Sciatic nerve (tissue), 2 donors: ENCODE measurements at places on chromosomes 7 and 10. TPM values are rescaled to one million over a fixed set of nuclear protein-coding genes. Genes with fewer than 3 reads are reported as not detected.
A peak's percentile ranks its signal among the peaks of the same experiment; 100 is the strongest.

GRCh38 chr7:72325561-72325960, 86.6 kb downstream of the CALN1 start:
- no peak for DNase-seq

DNA sequence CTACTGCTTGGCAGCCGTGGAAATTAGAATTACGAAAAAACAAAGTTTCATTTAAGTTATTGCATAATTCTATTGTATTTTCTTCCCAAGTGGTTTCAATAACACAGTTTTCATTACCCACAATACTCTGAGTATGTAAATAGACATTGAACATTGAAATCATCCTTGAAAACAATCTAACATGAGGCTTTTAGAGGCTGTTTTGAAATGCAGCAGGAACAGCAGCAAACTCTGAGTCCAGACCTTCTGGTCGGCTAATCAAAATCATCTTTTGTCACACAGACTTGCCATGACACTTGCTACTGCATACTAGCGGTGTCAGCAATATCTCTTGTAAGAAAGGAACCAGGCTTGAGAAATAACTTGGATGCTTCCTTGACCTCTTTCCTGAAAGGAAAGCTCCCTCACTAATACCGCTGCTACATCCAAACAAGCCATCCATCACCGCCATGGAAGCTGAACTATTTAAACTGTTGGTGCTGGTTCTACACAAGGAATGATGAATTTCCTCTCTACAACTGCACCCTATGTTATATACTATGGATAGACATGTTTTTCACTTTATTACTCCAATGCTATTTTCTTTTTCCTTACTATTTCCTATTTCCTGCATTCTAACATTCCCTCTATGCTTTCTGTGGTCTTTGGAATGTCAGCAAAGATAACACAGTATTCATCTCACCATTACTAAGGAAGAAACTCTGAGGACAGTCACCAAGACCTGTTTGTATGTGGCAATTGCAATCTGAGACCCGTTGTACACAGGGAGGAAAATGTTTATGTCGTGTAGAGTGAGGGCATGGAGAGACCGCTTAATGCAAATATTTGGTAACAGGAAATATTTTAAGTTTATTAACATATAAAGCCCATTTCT, 130.8 kb downstream of the ITGA8 start:
- DNase-seq = no peak

DNA sequence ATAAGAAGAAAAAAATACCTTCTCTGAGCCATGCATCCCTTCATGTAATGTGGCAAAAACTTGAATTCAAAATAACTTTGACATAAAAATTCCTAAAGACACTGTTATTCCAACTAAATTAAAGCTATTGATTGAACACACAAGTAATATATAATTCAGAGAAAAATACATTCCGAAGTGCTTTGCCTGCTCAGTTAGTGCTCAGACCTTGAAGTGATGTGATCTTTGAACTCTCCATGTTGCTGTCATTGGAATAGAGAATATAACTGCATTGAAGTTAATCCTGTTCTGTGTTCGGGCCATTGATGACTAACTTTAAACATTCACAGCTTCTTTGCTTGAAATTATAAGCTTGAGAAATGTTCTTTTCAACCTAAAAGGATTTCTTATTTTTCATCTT, 114.0 kb upstream of the IFRD1 start:
- no peak for DNase-seq

ATOH7 gene
- total RNA-seq = 0.22 TPM

- DNase-seq = peak; percentile 76
These were observed 41.9 kb downstream of the ENO4 start for GRCh38 chr10:116891208-116891607.

- DNase-seq = peak; percentile 78
These were observed 15.6 kb downstream of the SHH start for GRCh38 chr7:155796381-155797261.

- DNase-seq = peak; percentile 82
These were observed 34.0 kb downstream of the DNAJB12 start for GRCh38 chr10:72320676-72321247.

DNA sequence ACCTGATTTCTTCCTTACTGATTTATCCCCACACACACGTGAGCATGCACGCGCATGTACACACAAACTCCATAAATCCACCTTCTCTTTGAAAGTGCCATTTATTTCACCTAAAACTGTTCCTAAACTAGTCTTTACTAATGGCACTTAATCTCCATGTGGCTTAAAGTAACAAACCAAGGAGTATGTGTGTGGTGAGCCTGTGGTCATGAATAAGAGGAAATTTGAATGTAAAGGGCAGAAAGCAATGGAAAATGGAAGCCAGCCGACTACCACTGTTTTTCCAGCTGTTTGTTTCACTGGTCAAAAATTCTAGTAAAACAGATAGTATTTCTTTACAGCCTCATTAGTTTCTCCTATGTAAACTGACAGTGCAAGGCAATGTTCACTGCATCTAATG, 23.8 kb downstream of the SEMA3C start:
- no peak for DNase-seq

CFAP43 gene
- total RNA-seq = 0.98 TPM

DNA sequence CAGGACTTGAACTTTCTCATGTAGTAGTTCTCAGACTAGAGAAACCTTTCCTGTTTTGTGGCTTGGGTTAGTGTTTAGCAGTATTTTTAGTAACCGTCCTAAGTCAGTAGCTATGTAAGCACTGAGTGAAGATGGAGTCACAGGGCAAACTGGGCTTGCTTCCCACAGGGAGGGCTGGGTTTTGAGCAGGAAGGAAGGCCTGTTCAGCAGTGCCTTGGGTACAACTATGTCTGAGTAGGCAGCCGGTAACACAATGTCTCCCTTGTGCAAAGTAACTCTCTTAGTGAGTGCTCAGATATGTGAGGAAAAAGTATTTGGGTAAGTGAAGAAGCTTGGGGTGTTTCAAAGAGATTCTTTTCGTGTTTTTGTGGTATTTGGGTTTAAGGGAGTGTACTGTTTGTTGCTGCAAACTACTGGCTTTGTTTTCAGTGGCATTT, 96.4 kb downstream of the CCSER2 start:
- peak; percentile 87 for DNase-seq

GRCh38 chr7:120981888-120982615, 6.5 kb upstream of the CPED1 start:
- DNase-seq = no peak

AOC1 gene
- not detected for total RNA-seq

GRCh38 chr10:79440281-79440680, 5.1 kb downstream of the ZCCHC24 start:
- no peak for DNase-seq

GRCh38 chr10:50931948-50932431, 46.6 kb upstream of the A1CF start:
- DNase-seq = no peak

ZNF239 gene
- total RNA-seq = 6.2 TPM

GRCh38 chr7:117169907-117170306, 153.0 kb downstream of the WNT2 start:
- no peak for DNase-seq

CAV2 gene
- total RNA-seq = 139 TPM

GRCh38 chr7:38881015-38881414, 28.0 kb downstream of the VPS41 start:
- DNase-seq = no peak

- DNase-seq = no peak
These were observed 864.2 kb downstream of the REEP3 start for GRCh38 chr10:64385355-64385754.

DNA sequence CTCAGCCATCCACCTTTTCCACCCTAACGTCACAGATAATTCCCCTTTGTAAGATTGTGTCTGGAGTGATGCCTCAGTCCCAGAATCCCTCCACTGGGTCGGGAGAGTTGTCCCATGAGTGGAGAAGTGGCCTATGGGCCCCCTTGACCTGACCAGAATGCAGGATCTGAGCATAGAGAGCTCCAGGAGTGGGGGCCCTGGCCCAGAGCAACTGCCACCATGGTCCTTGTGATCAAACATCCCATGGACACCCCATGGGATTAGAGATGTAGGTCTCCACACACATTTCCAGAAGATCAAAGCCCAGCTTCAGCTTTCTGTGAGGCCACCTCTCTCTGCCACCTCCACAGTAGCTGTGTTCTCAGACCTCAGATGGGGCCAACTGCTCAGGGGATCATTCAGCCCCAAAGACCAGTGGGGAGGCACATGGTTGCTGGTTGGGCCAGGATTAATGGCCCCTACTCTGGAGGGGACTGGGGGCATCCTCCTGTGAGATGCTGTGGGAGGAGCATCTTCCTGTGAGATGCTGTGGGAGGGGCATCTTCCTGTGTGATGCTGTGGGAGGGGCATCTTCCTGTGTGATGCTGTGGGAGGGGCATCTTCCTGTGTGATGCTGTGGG, 28.5 kb upstream of the DPYSL4 start:
- no peak for DNase-seq

DNA sequence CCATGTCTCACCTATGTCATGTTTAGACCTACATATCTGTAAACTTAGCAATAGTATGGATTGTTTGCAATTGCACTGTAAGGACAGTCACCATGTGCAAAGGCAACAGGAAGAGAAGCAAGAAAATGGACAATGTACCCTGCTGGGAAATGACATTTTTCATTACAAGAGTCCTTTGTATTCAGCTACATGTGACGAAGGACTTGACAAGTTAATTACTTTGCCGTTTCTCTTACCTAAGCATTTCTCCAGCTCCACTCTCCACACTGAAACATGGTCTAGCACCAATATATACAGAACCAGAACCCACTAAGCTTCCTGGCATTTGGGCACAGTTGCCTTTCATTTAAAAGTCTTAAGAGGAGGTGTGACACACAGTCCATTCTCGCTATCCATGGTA, 76.6 kb upstream of the PFKP start:
- DNase-seq = no peak

DNA sequence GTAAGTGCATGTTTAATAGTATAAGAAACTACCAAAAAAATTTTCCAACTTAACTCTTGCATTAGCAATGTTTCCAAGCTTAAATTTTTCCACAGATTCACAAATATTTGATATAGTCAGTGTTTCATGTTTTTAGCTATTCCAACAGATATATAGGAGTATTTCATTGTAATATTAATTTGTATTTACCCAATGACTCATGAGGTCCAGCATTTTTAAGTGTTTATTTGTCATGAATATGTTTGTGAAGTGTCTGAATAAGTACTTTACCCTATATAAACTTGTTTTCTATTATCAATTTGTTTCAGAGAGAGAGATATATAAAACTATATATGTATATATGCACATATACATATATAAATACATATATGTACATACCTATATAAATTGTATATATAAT, 71.0 kb downstream of the SEMA3D start:
- no peak for DNase-seq

DNA sequence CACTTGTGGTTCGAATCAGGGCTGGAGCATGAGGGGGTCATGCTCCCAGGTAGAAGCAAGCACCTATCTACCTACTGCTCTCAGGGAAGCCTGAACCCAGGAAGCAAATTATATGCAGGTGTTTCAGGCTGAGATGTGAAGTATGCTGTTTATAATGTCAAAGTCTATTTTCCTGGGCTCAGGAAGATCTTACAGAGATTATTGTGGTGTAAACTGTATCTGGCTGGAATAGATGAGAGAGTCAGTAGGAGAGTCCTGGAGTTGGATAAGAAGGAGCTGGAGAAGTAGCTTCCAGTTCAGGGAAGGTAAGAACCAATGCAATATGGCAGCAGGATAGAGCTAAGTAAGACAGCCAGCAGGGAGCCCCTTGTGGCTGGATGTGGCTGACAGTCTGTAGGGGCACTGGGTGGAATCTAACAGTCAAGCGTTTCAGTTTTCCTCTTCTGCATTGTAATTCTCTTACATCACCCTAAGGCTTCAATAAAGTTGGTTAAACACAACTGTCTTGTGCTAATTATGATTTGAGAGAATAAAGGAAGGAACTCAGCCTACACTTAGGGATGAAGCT, 105.9 kb upstream of the EEPD1 start:
- DNase-seq = no peak

GRCh38 chr10:52256832-52257691, 57.0 kb upstream of the DKK1 start:
- no peak for DNase-seq

SLC29A4 gene
- 8.8 TPM for total RNA-seq

PRSS37 gene
- not detected for total RNA-seq

- DNase-seq = no peak
These were observed 214.5 kb upstream of the PRSS1 start for GRCh38 chr7:142534726-142535122.

WDFY4 gene
- 8.6 TPM for total RNA-seq

DNA sequence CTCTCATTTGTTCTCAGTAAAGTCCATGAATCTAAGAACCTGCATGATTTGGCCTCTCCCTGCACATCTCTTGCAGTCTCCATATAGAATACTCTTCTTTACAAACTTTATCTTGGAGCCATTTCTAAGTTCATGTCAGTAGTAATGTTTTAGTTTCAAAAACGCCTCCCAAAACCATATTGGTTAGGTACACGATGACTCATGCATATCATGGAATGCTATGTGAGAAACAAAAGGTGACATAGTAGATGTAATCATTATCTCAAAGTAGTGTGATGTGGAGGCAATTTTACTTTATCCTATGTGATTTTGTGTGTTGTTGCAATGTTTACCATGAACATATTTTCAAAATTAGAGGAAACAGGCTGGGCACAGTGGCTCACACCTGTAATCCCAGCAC, 520.7 kb downstream of the KCNMA1 start:
- DNase-seq = no peak
